Choroid plexus epithelial cell (primary cell): ENCODE measurements at places on chromosomes 13 and 19.
A peak's percentile ranks its signal among the peaks of the same experiment; 100 is the strongest.

GRCh38 chr19:37334179-37335071, 36.5 kb upstream of the ZNF527 start:
- DNase-seq = peak; percentile 91

DNA sequence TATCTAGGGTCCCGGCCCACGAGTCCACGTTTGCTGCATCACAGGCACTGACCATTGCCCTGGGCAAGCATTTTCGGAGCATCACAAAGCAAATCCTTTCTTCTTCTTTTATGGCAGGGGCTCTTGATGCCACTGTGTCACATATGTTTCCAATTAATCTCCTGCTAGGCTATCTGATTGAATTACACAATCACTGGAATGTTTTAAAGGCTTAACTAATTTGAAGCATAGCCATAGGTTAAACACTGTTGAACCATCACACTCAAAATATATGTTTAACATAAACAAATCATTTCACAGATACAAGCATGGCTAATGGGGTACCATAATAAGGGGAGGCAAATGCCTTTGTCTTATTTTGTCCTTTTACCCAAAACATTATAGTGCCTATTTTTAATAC, 338.3 kb downstream of the POU4F1 start:
- DNase-seq = no peak

GRCh38 chr19:18274781-18275356, 617 bp upstream of the IQCN start:
- DNase-seq = peak; percentile 85

- no peak for DNase-seq
Observed at GRCh38 chr13:43258771-43259170, 235.4 kb downstream of the DNAJC15 start.

DNA sequence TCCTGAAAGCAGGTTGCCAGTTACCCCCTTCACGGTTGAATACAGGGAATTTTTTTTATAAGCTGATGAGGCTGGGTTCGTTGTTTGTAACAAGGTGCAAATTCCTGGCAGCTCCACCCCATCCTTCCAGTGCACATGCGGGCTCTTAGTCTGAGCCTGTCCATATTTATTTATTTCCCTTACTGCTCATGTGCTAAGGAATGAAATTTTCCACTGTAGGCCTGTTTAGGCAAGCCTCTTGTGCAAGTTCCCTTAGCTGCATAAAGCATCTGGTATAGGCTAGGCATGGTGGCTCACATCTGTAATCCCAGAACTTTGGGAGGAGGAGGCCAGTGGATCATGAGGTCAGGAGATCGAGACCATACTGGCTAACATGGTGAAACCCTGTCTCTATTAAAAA, 560.9 kb upstream of the PCDH9 start:
- DNase-seq = no peak

DNA sequence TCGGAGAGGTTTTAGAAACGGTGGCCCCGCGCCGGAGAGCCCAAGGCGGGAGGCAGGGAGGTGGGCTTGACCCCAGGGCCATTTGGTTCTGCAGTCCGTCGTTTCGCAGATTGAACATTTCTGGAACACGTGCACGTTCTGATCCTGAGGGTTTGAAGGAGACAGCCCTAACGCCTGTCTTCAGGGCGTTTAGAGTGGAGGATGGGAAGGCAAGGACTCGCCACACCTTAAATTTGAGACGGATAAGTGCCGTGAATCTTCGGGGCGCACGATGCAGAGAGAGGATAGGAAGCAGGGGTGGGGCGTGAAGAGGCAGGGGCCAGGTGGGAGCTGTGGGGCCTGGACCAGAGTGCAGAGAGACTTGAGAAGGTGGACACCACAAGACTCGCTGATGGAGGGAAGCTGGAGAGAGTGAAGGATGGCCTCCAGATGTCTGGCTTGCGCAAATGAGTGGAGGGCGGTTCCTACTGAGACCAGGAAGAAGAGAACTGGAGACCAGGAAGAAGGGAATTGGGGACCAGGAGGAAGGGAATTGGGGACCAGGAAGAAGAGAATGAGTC, 804 bp upstream of the MIER2 start:
- no peak for DNase-seq

DNA sequence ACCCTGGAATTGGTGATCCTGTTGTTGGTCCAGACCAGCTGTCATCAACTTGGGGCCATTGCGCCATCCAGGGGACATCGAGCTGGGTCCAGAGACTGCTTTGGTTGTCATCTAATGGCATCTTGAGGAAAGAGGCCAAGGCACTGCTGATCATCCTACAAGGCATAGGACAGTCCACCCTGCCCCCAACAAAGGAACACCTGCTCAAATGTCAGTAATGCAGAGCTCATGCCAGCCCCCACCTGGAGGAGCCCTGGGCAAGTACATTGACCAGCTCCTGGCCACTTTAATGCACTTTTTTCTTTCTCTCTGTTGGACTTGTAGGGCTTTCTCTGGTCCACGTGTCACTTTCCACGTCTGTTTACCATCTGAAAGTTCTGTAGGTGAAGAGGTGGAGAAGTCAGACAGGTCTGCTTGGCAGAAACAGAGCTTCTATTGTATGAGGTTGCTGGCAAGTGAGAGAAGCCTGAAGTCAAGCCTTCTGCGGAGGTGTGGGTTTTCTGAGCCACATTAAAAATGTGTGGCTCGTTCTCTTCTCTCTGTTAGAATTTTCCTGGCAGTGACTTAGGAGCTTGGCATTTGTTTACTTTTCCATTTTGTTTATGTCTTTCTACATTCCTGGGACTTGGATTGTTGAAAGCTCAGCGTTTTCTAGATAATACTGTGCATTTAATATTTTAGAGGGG, 124.0 kb upstream of the RNF113B start:
- peak; percentile 55 for DNase-seq

DNA sequence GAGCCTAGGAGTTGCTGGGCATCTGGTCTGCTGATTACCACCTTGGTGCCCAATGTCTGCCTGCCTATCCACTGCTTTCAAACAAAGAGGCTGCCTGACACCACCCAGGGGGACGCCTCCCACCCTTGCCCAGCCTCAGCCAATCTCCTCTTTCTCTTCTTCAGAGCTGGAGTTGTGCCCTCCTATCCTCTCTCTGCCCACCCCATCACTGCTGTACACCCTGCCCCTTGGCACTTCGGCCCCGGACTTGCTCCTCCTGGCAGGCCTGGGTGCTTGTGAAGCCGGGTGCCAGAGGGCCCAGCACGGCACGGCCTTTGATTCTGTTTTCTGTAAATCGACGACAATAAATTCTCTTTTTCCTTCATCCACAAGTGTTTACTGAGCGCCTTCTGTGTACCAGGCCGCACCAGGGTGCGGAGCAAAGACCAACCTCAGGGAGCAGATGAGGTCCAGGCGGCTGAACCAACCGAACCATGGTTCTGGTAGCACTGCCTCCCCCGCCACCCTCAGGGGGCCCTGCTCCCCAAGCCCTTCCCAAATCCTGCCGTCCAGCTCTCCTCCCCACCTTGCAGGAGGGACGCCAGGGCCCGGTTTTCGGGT, 5.0 kb downstream of the RNF225 start:
- no peak for DNase-seq

DNA sequence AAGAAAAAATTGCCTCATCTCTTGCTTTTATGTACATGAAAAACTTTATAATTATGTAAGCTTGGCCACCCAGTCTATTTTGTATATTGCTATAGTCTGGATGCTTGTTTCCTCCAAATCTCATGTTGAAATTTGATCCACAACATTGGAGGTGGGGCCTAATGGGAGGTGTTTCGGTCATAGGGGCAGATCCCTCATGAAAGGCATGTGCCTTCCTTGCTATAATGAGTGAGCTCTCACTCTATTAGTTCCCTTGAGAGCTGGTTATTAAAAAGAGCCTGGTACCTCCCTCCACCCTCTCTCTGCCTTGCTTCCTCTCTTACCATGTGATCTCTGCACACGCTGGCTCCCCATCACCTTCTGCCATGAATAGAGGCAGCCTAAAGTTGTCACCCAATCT, 1005.1 kb downstream of the PCDH9 start:
- DNase-seq = no peak
